ENCODE measurements at places on chromosomes 12 and 14.

GRCh38 chr14:56482310-56482911 lies 97.2 kb upstream of the TMEM260 start:
- no peak for DNase-seq

DNA sequence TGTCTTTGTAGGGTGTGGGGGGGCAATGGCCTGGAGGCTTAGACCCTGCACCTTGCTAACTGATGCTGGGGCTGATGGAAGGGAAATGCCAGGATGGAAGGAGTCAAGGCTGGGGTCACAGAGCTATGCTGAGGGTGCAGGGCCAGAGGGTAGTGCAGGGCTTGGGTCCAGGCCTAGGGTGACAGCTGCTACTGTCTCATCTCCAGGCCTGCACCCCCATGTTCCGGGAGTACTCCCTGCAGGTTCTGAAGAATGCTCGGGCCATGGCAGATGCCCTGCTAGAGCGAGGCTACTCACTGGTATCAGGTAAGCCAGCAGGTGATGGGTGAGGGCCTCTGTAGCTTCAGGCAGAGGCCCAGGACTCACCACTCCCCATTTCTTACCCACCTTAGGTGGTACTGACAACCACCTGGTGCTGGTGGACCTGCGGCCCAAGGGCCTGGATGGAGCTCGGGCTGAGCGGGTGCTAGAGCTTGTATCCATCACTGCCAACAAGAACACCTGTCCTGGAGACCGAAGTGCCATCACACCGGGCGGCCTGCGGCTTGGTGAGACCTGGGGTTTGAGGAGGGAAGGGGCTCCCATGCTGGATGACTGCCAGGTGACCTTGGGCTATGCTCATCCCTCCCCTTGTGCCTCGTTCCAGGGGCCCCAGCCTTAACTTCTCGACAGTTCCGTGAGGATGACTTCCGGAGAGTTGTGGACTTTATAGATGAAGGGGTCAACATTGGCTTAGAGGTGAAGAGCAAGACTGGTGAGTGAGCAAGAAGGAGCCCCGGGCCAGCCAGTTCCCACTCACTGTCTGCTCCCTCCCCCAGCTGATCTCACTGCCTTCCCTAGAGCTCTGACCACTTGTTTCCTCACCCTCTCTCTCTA lies 4.1 kb downstream of the SHMT2 start:
- no peak for DNase-seq

- DNase-seq: no peak
These were observed 69.3 kb upstream of the ADAMTS20 start for GRCh38 chr12:43621262-43621661.

- no peak for DNase-seq
These were observed 137.4 kb upstream of the NTF3 start for GRCh38 chr12:5294274-5295070.

- DNase-seq: no peak
These were observed 48.6 kb upstream of the GTF2A1 start for GRCh38 chr14:81269100-81269978.

Data from CD8-positive, alpha-beta T cell (primary cell).